Activated CD4-positive, CD25-positive, alpha-beta regulatory T cell treated with anti-CD3 and anti-CD28 coated beads, Interleukin-2, amount 50 U/mL, for 16 hours (primary cell): ENCODE measurements at places on chromosomes 6 and 20.

GRCh38 chr6:105488516-105489215 is 85.8 kb upstream of the PREP start:
- no peak for DNase-seq

GRCh38 chr20:46984405-46984804 is 89.8 kb downstream of the EYA2 start:
- DNase-seq = no peak

GRCh38 chr6:6002848-6003620 is 3.7 kb downstream of the NRN1 start:
- no peak for DNase-seq

DNA sequence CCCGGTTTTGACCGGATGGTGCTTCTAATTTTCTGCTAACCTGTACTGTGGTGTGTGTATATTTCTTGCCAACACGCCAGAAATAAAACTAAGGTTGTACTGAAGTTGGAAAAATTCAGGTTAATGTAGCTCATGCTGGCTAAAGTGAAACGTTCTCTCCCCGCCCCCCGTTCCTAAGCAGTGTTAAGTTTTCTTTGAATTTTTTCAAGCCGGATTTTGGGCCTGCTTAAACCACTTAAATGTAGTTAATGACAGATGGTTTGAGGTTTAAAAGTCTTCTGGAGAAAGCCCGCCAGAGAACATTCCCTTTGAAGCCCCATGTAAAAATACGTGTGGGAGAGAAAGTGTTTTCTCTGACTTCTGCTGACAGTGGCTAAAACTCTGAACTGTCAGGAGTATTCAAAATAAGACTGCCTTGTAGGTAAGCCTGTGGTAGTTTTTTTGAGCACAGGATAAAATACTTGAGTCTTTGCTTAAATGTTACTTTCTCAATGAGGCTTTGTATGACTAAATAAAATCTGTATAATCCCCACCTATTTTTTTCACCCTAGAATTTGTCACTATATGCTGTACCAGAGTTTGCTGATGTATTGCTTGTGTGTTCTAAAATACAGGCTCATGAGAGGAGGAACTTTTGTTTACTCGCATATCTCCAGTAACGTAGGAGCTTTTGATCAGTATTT is 101.3 kb downstream of the OR2B2 start:
- no peak for DNase-seq

DNA sequence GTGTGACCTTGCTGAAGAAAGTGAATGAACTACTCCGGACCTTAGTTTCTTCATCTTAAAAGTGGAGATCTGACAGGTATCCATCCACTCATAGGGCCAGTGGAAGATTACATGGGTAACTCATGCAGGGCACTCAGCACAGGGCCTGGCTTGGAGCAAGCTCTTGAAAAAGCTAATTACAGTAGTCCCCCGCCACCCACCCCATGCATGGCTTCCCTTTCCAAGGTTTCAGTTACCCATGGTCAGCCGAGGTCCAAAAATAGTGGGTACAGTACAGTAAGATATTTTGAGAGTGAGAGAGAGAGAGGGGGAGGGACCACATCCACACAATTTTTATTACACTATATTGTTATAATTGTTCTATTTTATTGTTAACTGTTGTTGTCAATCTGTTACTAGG is 7.1 kb upstream of the PMEPA1 start:
- no peak for DNase-seq

- DNase-seq = no peak
Measured at GRCh38 chr6:27178407-27178730, 69.1 kb upstream of the PRSS16 start.

GRCh38 chr6:157194110-157194509 is 129.2 kb downstream of the TMEM242 start:
- DNase-seq = no peak

GRCh38 chr6:57298741-57299140 is 18.7 kb upstream of the PRIM2 start:
- no peak for DNase-seq

DNA sequence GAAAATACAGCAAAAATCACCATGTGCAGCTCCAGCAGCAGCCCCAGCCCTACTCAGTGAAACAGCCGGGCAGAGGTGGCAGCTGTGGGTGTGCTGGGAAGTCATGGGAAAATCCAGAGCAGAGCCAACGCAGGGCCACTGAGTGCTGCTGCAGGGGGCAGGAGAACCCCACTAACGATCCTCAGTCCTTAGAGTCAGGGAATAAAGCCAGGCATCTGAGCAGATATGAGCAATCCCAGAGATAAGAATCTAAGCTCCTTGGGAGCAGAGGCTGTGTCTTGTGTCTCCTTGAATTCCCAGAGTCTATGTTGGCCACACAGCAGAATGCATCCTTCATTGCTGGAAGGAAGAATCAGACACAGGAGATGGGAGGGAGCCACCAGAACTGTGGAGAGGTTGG is 493.1 kb upstream of the MAP3K7 start:
- DNase-seq = no peak

DNA sequence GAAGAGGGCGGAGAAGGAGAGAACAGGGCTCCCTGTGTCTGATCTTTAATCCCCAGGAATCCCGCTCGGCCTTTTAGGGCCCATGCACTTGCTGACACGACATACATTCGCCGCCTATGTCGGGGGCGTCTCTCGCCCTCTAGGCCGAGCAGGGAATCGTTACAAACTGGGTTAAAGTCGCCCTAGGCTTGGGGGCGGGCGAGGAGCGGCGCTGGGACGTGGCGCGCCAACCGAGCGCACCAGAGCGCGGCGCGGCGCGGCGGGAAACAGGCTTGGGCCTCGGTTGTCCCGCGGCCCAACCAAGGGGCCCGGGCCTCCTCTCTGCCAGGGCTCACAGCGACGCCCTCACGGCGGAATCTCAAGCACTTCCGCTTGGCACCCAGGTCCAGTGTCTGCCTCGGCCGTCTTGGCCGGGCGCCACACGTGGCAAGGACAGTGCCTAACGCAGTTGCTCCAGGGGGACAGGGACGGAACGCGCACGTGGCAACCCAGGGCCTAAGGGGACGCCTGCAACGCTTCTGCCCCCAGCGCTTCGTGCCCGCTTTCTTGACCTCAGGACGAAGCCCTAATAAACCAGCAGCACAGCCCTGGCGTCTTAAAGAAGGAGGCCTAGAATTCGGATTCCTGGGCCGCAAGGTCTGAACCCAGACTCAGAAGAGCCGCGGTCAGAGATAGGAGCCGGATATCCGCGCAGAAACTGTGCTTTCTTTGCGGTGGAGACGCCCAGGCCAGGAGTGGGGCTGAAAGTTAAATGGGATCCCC is 71.5 kb downstream of the NCR2 start:
- no peak for DNase-seq

DNA sequence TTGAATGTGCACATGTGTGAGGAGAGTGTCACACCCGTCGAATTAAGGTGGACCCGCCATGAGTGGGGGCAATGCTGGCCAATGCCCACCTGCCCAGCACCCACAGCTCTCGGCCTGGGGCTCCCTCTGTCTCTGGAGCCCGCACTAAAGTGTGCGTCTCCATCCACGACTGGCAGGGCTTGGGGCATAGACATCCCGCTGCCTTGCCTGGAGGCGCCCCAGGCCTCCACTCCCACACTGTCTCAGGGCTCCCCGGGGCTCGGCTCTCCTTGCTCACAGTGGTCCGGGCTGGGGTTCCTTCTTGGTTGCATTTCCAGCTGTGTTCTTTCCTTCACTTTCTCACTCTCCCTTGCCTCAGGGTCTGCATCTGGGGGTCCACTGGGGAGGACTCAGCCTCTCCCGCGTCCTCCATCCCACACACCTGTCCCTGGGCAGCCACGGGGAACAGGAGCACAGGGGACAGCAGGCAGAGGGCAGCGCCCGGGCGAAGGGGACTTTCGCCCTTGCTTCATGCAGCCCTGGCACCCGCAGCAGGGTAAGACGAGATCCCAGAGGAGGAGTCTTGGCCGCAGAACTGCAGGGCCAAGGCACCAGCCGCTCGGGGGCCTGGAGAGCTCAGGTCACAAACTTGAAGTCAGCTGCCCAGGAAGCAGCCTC is 20.1 kb upstream of the MRGBP start:
- no peak for DNase-seq

DNA sequence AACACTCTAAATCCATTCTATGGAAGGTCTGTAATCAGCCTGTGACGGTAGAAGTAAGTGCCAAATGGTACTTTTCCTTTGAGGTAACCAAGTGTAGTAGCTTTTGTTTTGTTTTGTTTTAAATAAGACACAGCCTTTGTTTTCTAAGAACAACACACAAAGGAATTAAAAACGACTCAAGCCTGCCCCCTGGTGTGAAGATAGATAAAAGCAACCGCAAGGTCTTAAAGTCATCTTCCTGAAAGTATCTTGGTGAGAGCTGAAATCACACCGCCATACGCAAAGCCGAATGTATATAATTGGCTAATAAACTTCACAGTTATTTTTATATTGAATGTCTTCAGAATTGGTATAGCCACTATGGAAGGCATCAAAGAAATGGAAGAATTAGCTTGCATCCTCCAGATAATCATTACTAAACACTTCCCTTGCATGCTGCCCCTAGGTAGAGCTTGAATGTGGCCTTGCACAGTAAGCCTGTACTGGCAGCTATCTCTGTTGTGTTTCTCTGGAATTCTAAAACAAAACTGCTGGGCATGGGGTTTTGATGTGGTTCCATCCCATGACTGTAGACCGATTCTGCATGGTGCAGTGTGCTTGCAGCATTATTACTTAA is 95.6 kb downstream of the LAMP5 start:
- no peak for DNase-seq

- no peak for DNase-seq
Measured at GRCh38 chr6:107691062-107691751, 132.9 kb downstream of the SCML4 start.

- DNase-seq = no peak
Measured at GRCh38 chr20:33099843-33100538, 20.5 kb downstream of the BPIFB4 start.

- DNase-seq = no peak
Measured at GRCh38 chr6:166244353-166245045, 63.7 kb downstream of the PRR18 start.

GRCh38 chr6:12064538-12065071 is 52.5 kb downstream of the HIVEP1 start:
- DNase-seq = no peak

GRCh38 chr6:44626616-44627015 is 239.1 kb downstream of the CDC5L start:
- no peak for DNase-seq

DNA sequence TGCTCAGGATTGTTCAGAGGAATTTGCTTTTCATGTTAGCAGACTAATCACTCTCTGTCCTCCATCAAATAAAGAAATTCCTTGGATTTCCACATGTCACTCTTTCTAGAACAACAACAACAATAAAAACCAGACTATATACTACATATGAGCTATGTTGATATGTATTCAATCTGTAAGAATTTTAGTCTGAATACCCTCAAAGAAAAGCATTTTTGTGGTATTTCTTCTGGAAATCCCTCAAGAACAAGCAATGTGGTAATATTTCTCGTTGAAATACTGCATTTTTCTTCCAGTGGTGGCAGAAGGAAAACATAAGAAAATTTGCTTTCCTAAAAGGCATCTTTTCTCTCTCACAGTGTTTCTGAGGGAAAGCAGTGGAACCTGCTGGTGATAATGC is 312.6 kb upstream of the RSPO3 start:
- DNase-seq = no peak

GRCh38 chr6:81996414-81996813 is 243.9 kb upstream of the TENT5A start:
- DNase-seq = no peak

DNA sequence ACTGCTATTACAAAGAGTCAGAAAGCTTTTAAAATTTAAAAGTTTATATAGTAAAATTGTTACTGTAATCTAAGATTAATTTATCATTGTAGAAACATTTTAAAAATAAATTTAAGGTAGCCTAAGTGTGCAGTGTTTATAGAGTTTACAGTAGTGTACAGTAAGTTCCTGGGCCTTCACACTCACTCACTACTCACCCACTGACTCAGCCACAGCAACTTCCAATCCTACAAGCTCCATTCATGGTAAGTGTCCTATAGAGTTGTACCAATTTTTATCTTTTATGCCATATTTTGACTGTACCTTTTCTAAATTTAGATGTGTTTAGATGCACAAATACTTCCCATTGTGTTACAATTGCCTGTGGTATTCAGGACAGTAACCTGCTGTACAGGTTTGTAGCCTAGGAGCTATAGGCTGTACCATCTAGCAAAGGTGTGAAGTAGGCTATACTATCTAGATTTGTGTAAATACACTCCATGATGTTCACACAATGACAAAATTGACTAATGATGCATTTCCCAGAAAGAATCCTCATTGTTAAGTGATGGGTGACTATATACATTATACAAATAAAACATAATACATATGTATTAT is 10.2 kb upstream of the TMEM170B start:
- no peak for DNase-seq

GRCh38 chr6:54847799-54848597 is 1.4 kb downstream of the FAM83B start:
- DNase-seq = no peak

DNA sequence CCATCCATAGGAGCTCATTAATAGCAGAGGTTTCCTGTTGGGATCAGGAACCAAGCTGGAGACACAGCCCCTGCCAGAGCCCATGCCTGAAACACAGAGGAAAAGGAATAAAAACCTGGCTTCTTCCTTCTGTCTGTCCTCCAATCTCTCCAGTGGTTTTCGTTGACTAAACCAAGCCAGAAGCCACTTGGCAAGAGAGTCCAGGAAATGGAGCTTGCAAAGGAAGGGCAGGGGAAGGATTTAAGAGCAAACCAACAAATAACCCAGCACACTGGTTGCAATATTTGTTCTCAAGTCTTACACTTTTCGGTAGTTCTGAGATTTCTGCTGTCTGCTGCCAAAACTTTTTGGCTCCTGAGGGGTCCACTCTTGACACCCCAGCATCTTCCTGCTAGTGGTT is 137.0 kb upstream of the BMP2 start:
- DNase-seq = no peak

DNA sequence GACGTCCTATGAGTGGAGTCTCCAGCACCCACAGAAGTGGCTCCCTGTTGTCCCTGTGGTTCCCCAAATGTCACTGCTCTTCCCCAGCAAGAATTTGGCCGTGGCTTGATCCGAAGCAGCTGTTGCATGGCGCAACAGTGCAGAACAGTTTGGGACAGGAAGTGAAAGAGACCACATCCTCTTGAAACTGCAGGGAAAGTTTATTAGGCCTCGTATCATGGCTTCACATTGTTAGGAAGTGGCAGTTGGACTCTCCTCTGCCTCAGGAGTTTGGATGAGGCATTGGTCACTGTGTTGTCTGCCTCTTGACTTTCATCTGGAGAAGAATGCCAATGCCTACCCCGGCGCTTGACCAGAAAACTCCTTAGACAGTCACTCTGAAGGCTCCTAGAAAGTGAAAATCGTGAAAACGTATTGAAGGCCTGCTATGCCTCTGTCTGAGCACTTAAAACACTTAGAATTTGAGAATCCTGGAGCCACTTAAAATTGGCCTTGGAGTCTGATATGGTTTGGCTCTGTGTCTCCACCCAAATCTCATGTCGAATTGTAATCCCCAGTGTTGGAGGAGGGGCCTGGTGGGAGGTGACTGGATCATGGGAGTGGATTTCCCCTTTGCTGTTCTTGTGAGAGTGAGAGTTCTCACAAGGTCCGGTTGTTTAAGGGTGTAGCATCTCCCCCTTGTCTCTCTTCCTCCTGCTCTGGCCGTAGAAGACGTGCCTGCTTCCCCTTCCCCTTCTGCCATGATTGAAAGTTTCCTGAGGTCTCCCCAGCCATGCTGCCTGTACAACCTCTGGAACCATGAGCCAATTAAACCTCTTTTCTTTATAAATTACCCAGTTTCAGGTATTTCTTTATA is 334.9 kb upstream of the JARID2 start:
- no peak for DNase-seq
